GM23248 (cell line): ENCODE measurements at places on chromosomes 4 and X.
A peak's percentile ranks its signal among the peaks of the same experiment; 100 is the strongest.

GRCh38 chr4:5631352-5632065 is 76.8 kb downstream of the EVC2 start:
- DNase-seq = no peak

- DNase-seq = no peak
Observed at GRCh38 chrX:107729558-107730297, 45.9 kb downstream of the TSC22D3 start.

GRCh38 chr4:185463541-185463940 is 8.0 kb downstream of the CCDC110 start:
- no peak for DNase-seq

GRCh38 chr4:2866891-2867290 is 23.2 kb downstream of the ADD1 start:
- DNase-seq = peak; percentile 28

DNA sequence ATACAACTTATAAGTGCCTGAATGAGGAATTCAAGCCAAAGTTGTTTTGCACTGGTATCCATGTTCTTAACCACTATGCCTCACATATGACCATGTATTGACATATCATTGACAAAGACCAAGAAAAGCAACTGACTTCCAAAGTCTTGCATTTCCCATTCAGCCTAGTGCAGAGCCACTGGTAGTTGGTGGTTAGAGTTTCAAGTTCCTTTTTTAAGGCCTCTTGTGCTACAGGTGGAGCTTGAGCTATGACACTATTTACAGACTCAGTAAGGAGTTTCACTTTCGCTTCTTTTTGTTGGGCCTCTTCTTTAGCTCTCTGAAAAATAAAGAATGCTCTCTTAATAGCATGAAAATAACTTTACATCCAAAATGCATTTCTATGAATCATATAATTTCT is 763.0 kb downstream of the DMD start:
- DNase-seq = no peak

DNA sequence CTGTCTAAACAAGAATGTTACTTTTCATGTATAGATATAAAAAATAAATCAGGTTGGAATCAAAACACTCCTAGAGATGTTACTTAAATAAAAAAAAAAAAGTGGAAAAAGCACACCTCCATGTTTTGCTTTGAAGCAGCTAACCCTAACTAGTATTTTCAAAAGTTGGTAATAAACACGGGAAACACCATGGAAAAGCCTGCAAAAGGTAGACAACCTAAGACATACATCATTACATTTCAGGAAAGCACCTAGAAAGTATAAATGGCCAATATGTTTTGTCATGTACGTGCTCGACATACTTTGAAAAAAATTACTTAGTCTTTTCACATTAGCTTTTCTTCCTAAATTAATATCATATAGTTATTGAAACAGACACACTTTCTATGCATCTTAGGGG is 130.1 kb upstream of the SH3RF1 start:
- no peak for DNase-seq

DNA sequence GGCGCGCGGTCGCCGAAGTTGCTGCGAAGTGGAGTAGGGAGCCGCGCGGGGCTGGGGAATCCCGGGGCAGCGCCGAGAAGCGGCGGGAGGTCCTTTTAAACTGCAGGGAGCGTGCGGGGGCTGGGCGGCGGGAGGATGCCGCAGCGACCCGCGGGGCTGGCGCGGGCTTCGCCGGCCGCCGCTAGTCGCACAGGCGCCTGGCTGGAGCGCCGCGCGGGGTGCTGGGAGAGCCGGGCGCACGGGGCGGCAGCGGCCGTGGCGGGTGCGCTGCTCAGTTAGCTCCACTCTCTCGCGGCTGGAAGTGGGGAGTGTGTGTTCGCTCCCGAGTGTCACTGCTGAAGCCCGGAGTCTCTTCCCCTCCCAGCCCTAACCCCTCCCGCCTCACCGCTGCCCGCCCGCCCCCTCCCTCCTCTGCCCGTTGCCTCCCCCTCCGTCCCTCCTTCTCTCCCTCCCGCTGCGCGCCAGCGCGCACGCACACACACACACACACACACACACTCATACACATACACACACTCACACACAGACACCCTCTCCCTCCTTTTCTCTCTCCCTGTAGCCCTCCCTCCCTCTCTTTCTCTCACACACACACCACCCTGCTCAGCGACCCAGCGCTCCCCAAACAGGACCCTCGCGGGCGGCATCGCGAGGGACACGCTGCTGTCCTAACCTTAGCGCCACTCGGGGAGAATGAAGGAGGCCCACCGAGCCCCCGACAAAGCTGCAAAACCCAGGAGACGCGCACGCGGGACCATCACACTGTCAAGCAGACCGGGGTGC is at the start of gene NDNF:
Gene NDNF, minus strand, starts transcription at position 312 of the 780 bp plus-strand sequence. CDS start 26,698 bp downstream, outside the sequence.
- peak; percentile 75 for DNase-seq

- DNase-seq = no peak
Observed at GRCh38 chr4:61373901-61374440, 173.8 kb downstream of the ADGRL3 start.

DNA sequence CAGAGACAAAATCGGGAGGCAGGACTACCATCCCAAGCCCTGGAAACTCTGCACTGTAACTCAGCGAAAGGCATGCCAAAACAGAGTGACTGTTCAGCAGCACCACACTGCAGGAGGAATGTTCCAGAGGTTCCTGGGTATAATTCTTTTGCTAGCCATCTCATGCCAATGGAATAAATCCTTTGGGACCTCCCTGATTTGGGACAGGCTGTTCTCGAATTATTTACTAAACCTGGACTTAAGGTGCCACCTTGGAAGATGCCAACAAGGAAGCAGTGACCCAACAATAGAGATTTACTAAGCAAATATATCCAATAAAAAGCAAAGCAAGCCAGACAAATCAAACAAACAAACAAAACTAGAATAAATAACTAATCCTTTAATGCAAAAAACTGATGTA is 9.3 kb downstream of the AADAT start:
- DNase-seq = no peak

- no peak for DNase-seq
Observed at GRCh38 chrX:19462879-19463278, 52.4 kb downstream of the MAP3K15 start.

GRCh38 chr4:6749340-6750171 is 33.0 kb upstream of the KIAA0232 start:
- DNase-seq = peak; percentile 81

GRCh38 chr4:53075162-53075785 is 213.2 kb downstream of the RASL11B start:
- no peak for DNase-seq

- peak; percentile 41 for DNase-seq
Observed at GRCh38 chrX:153414856-153415510, 3.7 kb downstream of the ZFP92 start.

DNA sequence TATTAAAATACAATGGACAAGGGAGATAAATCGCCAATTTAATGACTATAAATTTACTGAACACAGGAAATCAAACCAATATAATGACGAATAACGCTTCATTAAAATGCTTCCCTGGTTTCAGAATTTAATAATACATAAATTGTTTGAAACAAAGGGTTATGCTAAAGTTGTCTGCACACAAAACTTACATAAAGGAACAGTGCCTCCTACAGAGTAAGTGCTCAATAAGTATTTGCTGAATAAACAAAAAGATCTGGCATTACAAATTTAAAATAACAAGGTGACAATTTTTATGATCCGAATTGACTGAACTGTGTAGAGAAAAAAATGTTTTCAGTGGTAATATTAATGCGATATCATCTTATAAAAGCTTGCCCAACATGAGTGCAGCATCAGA is 69.6 kb downstream of the NOCT start:
- DNase-seq = peak; percentile 57

DNA sequence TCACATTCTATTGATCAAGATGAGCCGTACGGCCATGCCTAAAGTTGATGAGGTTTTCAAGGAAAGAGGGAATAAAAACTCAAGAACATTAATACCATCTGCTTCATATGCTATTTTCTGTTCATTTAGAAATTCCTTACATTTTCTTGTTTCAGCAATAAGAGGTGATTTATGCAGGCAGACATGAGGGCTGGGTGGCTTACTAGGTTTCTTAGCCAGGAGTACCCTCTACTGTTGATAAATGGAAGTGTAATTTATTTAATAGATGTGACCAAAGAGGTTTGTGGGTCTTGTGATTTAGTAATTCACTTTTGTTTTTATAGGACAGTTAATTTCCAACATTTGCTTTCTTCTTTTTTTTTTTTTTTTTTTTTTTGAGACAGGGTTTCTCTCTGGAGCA is 6.4 kb upstream of the SMIM9 start:
- peak; percentile 64 for DNase-seq

DNA sequence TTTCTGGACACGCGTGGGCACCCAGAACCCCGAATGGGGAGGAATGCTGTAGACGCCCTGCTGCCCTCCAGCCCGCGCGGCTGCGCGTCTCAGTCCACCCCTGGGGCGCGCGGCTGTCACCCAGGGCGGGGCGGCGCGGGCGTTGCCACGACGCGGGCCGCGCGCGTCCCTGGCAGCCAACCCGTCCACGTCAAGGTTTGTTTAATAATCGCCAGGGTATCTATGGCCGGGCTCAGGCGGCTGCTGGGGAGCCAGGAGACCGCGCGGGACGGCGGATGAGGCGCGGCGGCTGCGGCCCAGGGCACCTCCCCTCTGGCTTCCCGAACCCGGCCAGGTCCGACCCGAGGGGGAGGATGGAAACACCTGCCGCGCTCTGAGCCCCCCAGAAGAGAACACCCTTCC is at the start of gene SPATA18:
Gene SPATA18, plus strand, starts transcription at position 92 of the 402 bp plus-strand sequence. CDS start 401 bp downstream, outside the sequence.
- peak; percentile 78 for DNase-seq

GRCh38 chr4:70749313-70749712 is 27.5 kb downstream of the RUFY3 start:
- DNase-seq = no peak

DNA sequence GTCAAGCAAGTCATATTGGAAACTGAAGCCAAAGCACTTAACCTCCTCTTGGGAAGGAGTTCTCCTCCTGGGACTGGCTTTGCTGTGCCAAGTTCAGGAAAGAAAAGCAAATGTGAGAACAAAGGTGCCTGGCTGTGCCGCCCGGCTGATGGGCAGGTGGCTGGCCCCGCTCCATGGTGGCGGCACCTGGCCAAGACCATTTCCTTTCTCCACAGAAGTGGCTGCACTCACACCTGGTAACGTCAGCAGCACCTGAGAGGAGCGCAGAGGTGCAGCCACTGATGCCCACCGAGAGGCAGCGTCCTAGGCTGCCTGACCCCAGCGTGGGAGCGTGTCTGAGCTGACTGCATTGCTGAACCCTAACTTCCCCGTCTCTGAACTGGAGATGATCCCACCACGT is 54.3 kb downstream of the DCTD start:
- DNase-seq = no peak

DNA sequence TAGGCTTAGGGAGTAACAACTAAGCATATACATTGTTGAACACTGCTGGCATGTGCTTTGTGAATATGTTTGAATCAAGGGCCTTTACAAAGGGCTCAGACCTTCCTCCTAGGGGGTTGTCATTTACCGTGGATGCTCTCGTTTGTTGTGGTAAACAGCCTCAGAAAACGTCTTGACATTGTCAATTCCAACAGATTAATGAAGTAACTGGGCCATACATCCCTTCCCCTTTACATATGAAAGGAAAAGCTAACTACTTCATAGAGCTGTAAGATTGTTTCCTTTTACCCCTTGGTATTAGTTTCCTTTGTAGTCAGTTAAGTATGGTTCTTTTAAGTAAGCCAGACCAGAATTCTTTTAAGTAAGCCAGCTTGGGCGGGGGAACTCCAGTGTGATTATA is 42.9 kb downstream of the FAT4 start:
- DNase-seq = no peak

DNA sequence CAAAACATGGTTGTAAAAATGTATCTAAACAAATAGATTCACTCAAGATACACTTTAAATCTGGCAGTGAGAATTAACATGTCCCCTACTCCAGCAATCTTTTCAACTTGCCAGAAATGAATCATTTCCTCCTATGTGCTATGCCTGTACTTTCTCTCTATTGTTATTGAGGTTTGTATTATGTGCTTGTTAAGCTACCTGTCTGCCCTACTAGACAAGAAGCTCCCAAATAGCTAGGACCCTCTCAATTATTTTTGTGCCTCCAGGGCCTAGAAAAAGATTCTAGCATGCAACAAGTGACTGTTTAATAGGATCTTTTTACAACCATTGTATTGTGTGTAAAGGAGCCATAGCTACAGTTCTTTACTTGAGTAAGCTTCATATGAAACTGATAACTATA is 3.5 kb upstream of the SAP30 start:
- peak; percentile 28 for DNase-seq

DNA sequence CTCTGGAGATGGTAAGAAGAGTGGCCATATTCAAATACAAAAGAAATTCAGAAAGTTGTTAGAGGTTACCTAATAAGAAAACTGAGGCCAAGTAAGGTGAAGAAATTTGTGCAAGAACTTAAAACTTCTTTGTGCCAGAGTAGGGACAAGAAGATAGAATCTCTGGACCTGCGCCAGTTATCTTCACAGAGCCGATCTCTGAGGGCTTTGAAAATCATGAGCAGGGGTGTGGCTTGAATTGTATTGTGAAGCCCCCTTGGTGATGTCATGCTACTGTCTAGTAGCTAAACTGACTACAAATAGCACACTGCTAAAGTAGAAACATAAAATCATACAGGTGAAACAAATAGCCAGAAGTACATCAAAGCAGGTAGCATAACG is 184.6 kb downstream of the UGT8 start:
- peak; percentile 5 for DNase-seq

- DNase-seq = no peak
Observed at GRCh38 chr4:135434936-135435335, 1233.3 kb upstream of the PABPC4L start.

DNA sequence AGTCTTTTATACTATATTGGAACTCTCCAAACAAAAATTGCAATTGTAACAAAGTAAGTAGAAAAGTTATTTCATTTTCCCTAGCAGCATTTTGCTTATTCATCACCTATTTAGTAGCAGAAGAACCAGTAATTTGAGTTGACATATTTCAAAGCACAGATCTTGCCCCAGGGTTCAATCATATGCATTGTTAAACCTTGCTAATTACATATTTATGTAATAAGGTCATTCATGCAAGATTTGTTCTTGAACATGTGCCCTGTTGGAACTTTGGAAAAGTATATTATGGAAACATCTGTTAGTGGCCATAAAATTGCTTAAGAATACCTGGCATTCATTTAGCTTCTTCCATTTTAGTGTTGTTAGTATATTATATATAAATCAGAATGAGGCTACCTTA is 191.7 kb downstream of the TLL1 start:
- no peak for DNase-seq

DNA sequence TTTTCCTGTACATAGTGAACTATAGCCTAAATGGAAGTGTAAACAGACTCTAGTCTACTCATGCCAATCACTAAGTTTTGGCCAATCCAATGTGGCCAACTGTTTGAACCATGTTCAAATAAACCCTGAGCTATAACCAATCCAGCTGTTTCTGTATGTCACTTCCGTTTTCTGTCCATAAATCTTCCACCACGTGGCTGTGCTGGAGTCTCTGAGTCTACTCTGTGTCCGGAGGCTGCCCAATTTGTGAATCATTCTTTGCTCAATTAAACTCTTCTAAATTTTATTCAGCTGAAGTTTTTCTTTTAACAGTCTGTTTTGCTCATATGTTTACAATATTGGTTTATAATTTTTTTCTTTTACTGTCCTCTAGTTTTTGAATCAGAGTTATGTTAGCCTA is 112.3 kb upstream of the BANK1 start:
- peak; percentile 62 for DNase-seq
